ENCODE measurements at places on chromosomes 5 and 9.

DNA sequence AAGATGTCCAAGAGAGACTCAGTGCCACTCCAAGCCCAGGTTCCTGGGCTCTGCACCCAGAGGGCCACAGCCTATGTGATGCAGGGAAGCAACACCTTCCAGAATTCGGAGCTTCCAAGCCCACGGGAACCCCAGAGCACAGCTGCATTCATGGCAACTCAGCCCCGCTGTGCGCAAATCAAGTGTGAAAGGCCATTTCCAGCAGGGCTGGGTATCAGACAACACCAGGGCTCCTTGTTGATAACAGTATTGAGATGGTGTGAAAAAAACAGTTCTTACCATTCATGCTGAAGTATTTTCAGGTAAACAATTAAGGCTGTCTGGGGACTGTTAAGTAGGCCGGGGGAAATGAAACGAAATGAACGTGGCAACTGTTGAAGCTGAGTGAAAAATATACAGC is 10.1 kb downstream of the ROR2 start:
- DNase-seq = no peak

- no peak for DNase-seq
Measured at GRCh38 chr9:92562461-92562967, 26.7 kb upstream of the ECM2 start.

DNA sequence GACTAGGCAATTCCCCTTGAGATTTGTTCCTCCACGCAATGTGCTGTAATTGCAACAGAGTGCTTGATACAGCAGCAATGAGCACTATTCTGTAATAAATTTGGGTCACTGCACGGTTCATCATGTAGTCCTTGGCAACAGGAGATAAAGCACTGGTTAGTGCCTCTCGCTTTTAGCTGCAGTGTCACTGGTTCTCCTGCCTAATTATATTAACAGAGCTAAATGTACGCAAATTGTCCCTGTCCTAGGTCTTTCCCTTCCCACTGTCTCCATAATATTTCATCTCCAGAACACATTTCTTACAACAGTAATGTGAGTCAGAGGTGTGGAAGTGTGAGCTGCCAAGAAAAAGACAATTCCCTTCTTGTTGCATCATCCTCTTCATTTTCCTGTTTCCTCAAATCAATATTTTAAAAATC is 553.1 kb downstream of the ZNF608 start:
- no peak for DNase-seq

GRCh38 chr9:4517274-4517673 is 27.0 kb downstream of the SLC1A1 start:
- DNase-seq = no peak

DNA sequence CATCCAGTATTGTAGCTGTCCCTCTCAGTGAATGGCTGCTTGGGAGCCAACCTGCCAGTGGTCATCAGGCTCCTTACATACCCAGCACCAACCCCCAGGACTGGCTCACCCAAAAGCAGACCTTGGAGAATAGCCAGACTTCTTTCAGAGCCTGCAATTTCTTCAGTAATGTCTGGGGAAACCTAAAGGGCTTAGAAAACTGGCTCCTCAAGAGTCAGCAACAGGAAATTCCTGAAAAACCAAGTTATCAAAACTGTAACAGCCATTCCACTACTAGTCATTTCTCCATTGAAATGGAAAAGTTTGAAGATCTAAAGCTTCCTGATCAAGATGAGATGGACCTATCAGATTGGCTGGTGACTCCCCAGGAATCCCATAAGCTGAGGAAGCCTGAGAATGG is 12.3 kb upstream of the STING1 start:
- no peak for DNase-seq

- DNase-seq = peak; percentile 72
Measured at GRCh38 chr5:138668451-138669380, 84.5 kb upstream of the CTNNA1 start.

DNA sequence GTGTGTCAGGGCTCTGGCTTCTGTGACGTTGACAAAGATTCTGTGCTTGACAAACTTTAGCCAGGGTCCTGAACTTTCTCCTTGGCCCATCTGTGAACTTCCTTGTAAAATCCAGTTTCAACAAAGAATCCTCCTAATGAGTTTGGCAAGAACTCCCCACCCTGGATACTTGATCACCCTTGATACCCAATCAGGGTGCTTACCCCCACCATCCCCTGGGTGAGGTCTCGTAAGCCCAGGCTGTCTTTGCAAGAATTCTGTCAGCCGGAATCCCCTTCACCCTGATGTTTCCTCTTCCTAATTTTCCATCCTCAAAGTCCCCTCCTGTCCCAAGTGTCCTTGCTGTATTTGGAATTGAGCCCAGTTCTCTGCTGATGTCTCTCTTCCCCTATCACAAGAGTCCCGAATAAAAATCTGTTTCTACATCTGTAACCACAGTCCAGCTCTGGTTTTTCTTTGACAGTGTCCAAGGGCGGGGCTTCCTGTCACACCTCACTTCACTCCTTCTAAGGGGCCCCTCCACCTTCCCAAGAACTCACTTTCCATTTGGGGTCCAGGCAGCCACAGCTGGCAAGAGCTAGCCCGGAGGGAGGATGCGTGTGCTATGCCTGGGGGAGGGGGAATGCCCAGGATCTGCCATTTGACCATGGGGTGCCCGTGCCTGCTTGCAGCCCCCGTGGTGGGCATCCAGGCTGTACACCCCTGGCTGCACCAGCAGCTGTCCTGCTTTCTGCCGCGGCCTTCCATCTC is 2.7 kb upstream of the CARD19 start:
- DNase-seq = no peak

- DNase-seq = no peak
Measured at GRCh38 chr9:129464972-129465833, 155.7 kb downstream of the C9orf50 start.

DNA sequence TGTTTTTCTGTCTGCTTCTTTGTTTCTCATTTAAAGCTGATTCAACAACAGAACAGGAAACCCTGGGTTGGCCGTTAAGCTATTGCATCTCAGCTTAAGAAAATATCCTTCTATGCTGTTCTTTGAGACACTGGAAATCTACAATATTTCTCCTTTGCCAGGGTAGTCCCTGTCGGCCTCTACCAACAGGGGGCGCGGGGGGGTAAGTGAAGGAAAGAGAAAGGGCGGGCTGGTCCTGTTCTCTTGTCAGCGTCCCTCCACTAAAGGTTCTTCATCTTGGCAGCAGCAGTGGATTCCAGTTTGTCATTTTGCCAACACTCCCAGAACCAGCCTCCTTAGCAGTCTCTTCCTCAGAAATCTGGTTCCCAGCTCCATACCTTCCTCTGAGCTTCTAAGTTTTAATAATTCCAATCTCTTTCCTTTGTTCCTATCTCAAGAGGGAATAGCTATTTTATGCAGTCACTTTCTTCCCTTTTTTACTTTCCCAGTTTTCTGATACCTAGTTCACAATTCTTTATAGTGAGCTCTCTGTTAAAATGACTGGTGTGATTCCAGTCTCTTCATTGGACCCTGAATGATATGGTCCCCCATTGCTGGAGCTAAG is 222.3 kb downstream of the GLIS3 start:
- DNase-seq = no peak

DNA sequence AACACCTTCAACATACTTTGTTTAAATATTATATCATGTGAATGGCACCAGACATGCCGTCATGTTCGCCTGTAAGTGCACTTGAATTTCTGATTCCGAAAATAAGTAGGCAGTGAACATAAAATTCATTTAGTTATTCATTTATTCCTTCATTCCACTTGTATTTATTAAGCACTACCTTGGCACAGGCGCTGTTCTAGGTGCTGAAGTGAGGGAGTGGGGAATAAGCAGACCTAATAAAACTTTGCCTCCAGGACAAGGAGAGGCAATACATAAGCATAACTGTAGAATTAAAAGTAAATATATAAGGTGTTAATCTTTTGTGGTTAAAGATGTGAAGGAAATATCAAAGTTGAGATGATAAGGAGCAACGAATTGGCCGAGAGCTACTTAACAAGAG is 297.4 kb downstream of the TENT4A start:
- no peak for DNase-seq

- DNase-seq = no peak
Measured at GRCh38 chr5:14142202-14142826, 828 bp upstream of the TRIO start.

DNA sequence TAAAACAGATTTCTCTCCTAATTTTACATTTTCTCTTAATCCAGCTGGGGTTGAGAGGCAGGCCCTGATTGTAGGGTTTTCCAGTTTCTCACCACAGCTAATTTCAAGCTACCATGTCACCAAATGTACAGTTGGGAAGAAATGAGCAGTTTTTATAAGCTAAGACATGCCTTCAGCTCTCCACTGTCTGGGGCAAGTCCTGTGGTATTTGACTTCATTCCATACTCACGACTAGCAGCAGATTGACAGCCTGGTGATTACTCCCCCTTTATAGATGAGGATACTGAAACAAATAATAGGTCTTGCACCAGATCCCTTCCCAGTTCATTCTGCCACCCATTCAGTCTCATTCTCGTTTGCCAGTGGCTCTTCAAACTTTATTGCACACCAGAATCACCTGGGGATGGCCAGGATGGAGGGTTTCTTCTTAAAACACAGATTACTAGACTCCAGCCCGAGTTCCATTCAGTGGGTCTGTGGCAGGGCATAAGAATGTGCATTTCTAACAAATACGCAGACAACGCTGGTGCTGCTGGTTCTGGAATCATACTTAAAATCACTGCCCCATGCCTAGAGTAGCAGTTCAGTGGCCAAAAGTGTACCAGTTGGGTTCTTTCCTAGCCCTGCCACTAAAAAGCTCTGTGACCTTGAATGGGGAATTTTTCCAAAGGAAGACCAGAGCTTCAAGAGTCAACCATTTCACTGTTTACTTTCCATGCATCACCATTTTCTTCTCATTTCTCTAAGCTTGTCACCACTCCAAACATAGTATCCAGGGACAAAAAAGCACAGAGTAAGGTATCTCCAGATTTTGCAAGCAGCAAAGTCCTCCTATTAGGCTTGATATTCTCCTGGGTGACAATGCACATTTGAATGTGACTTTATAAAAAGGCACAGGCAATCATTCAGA is 64.3 kb downstream of the CSNK1A1 start:
- no peak for DNase-seq

GRCh38 chr9:17063535-17064135 is 71.2 kb upstream of the CNTLN start:
- DNase-seq = no peak

- DNase-seq = no peak
Measured at GRCh38 chr9:10706788-10707187, 94.0 kb upstream of the PTPRD start.

GRCh38 chr5:120610145-120610544 is 146.0 kb downstream of the PRR16 start:
- DNase-seq = no peak

GRCh38 chr9:90872835-90873294 is 71.2 kb downstream of the SYK start:
- no peak for DNase-seq

GRCh38 chr9:20512636-20513035 is 109.7 kb downstream of the MLLT3 start:
- DNase-seq = no peak

DNA sequence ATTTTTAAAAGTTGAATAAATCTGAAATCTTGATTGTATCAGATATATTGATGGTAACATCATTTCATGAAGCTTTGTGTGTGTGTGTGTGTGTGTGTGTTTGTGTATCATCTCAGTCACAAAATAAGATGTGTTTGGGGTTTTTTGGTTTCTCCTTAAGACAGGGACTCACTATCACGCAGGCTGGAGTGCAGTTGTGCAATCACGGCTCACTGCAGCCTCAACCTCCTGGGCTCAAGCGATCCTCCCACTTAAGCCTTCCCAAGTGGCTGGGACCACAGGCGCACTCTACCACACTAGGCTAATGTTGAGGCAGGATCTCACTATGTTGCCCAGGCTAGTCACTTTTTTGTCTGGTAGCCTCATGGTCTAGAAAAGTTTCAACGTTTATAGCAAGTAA is 83.4 kb upstream of the DMRT1 start:
- no peak for DNase-seq

- no peak for DNase-seq
Measured at GRCh38 chr9:129981180-129981907, 61.6 kb downstream of the FNBP1 start.

DNA sequence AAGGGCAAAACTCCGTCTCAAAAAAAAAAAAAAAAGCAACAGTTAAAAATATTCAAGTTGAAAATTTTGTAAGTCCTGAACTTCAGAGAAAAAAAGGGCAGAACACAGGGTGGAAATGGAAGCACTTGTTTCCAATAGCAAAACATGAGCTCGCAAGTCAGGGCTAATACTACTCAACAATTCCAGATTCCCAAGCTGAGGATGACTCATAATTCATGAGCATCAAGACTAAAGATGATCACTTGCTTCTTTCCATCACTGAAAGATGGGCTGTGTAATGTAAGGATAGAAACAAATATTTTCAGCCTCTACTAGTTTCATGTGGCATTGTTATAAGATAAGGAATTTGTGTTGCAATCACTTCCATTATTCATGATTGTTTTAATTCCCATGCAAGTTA is 33.5 kb upstream of the FST start:
- no peak for DNase-seq

DNA sequence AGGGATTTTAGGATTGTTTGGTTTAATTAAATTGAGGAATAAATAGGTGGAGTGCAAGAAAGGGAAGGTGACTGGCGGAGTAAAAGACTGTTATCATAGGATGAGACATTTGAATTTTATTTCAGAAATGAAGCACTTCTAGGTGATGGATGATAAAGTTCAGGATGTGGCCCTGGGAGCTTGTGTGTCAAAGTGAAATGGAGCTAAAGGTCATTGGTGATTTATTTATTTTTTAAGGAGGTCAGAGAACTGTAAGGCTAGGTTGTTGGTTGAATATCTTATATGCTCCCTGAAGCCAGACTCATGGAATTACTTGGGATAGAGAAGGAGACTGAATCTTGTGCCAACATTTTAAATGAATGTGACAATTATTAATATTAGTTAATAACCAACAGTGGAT is 40.5 kb downstream of the PBX3 start:
- no peak for DNase-seq

GRCh38 chr5:159783726-159784247 is 132.5 kb upstream of the ADRA1B start:
- DNase-seq = no peak

- DNase-seq = no peak
Measured at GRCh38 chr5:109105631-109106267, 304.0 kb downstream of the PJA2 start.

- DNase-seq = no peak
Measured at GRCh38 chr9:36597412-36598178, 24.9 kb downstream of the MELK start.

DNA sequence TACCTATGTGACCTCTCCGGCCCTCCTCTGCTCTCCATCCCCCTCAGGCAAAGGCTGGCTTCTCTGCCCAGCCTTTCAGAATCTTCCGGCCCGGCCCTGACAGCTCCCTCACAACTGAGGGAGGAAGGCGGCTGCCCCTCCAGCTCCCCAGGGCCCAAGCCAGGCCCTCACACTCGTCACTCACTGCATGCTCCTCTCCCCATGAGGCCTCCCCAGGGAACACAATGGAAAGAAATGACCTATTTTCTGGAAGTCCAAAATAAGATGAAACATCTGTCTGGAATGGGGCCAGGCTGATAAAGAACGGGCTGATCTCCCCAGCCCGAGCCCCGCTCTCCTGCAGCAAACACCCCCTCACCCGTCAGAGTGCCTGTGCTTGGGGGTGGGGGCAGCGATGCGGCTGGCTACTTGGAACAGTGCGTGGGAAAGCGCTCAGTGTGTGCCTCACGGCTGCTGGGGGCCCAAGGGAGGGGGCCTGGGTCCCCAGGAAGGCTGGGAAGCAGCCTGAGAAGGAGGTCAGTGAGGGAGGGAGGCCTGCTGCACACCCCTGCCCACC is 11.3 kb downstream of the PDGFRB start:
- DNase-seq = no peak

GRCh38 chr5:3741374-3741770 is 145.7 kb downstream of the IRX1 start:
- no peak for DNase-seq

GRCh38 chr5:112604732-112605630 is 132.7 kb upstream of the APC start:
- DNase-seq = no peak

- no peak for DNase-seq
Measured at GRCh38 chr5:138408023-138408422, 30.8 kb upstream of the REEP2 start.
